ENCODE measurements at places on chromosomes 2 and 18.

DNA sequence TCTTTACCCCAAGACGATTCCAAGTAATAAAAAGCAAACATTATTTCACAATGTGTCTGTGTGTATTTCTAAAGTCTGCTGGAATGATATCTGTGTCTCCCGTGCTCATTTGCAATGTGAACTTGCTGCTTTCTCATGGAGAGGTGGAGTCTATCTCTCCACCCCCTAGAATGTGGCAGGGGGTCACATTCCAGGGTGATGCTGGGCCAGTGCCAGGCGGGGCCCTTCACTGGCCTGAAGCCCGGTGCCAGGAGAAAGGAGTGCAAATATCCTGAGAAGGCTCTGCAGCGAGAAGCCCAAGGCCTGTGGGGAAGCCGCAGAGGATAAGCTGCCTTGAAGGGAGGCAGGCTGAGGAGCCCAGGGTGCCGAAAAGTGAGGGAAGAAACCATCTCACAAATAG, 26.8 kb upstream of the LDLRAD4 start:
- DNase-seq: no peak

DNA sequence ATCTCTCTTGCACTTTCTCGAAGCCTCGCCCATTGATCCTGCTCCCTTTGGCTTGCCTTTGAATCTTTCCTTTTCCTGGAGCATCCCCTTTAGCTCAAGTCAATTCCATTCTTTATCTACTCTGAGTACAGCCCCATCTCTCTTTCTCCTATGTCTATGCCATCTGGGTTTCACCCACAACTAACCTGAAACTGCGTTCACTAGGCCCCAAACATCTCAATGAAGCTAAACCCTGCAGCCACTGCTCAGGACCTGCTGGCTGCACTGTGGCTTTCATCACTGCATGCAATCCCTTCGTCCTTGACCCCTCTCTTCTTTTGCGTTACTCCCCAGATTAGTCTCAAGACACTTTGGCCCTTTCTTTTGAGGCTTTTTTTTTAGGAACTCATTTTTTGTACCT, 81.6 kb upstream of the CYRIA start:
- DNase-seq: no peak

GRCh38 chr2:39731546-39731945, 47.5 kb downstream of the THUMPD2 start:
- no peak for DNase-seq

GRCh38 chr2:147500229-147500628, 344.6 kb upstream of the ACVR2A start:
- DNase-seq: no peak

DNA sequence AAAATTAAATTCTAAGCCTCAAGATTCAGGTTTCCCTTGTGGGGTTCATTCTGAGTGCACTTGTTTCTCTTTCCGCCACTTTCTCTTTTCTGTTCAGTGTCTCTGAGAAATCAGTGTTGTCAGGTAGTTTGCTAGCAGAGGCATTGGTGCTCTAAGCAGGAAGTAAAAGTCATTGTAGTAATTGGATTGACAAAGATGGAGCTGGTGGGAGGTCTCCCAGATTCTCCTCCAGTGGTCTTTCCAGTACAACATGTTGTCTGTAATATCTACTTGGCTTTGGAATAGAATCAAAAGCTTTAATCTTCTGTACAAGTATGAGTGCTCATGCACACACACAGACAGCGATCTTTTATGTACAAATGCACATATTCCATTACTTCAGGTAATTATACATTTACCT, 135.6 kb downstream of the KLHL14 start:
- no peak for DNase-seq

GRCh38 chr2:130823886-130824491, 12.7 kb upstream of the ARHGEF4 start:
- no peak for DNase-seq

- peak; percentile 20 for DNase-seq
These were observed 30.9 kb downstream of the LONRF2 start for GRCh38 chr2:100291152-100291970.

GRCh38 chr18:39825485-39826150, 2129.4 kb upstream of the PIK3C3 start:
- no peak for DNase-seq

- no peak for DNase-seq
These were observed 129.1 kb downstream of the ARHGAP15 start for GRCh38 chr2:143258126-143258892.

DNA sequence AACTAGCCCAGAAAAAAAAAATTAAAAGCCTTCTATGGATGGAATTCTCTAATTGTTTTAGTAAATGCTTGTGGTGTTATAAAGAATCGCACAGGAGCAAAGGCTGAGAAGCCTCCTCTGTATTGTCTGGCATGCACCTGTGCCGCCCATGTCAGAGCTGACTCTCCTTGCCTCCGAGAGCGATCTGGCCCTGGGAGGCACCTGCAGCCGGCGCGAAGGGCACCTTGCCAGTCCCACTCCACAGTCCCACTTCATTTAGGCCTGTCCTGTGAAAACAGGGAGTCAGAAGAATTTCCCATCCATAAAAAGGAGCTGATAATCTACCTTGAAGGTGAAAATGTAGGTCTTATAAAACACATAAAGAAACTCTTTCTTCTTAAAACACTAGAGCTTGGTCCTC, 170.9 kb upstream of the PXDN start:
- DNase-seq: no peak

GRCh38 chr2:28481905-28482304, 14.0 kb upstream of the PLB1 start:
- no peak for DNase-seq

DNA sequence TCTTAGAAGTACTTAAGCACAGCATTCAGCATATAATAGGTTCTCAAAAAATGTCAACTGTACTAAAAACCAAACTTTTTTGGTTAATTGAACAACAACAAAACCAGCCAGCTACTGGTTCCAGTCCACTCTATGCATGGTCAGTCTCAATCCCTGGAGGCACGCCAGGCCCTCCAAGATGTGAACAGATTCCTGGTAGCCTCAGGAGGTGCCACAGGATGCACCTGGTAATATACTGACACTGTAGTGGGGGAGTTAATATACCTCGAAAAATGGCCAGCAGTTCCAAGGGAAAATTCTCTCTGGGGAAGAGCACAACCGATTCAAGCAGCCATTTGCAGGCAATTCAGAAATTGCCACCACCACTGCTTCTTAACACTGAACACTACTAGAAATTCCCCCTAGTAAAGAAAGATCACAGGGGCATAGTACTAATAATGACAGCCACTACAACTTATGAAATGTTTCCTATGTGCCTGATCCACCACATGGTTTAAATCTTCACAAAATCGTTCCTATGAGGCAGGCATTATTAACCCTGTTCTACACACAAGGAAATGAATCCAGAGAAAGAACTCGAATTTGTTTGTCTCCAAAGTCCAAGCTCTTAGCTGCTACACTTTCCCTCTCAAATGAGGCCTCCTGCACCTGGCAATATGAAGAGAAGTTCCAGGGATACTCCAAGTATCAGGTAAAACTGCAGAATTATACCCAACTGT, 3.4 kb downstream of the MGAT4A start:
- no peak for DNase-seq

DNA sequence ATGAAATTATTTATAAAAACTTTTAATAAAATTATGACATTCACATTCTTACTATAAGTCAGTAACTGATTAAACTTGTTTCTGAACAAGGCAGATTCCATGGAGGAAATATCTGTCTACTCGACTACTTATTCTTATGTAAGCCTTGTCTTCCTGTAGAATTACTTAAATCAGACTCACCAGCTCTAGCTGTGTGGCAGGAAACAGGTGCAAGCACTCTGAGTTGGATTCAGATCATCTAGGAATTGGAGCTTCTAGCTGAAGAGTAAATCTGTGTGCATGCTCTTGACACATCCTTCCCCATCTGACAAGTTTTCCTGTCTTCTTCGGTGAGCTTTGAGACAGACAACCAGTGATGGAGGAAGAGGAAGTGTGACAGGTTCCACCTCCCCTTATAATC, 284.7 kb downstream of the TRIB2 start:
- DNase-seq: no peak

DNA sequence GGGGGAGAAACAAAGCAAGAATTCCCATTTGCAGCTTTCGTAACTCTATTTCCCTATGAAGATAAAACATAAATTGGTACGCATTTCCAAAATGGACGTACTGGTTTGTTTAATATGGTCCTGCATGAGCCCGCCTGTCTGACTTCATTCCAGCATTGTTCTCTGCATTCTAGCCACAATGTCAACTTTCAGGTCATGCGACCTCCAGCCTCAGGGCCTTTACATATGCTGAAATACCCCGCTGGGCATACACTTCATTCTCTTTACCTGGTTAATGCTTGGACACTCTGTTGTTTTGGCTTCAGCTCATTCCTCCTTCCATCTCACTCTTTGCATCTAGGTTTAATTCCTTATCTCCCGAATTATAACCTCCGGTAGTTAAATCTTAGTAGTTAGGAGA, 103.7 kb upstream of the DNMT3A start:
- no peak for DNase-seq

- DNase-seq: no peak
These were observed 907 bp downstream of the FHL2 start for GRCh38 chr2:105397953-105398335.

DNA sequence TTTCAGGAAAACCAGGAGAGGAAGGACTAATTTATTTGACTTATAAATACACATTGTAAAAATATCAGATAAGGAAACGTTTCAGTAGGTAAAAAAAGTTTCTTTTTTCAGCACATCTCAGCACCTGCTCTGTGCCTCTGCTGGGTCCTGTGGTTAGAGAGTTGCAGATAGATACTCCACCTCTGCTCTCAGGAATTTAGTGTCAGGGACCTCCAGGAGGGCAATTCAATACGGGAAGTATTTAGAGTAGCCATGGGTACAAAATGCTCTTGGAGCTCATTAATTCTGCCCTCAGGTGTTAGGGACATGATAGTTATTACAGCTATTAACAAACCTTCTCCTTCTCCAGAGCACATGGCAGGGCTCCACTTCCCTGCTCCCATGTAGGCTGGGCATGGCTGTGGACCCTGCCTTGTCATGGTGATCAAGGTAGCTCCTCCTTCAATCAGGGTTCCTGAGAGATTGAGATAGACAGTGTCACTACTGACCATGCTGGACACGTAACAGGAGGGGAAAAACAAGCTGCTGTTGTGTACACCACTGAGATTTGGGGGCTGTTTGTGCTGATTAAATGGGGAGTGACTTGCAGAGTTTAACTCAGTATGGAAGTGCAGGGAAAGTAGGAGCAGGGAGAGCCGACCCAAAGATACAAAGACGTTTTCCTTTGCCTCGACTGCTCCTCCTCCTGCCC, 185.6 kb upstream of the COPS8 start:
- no peak for DNase-seq

GRCh38 chr2:60675301-60675700, 80.8 kb upstream of the PAPOLG start:
- no peak for DNase-seq

GRCh38 chr18:53567929-53568574, 656.4 kb downstream of the MBD2 start:
- DNase-seq: no peak

DNA sequence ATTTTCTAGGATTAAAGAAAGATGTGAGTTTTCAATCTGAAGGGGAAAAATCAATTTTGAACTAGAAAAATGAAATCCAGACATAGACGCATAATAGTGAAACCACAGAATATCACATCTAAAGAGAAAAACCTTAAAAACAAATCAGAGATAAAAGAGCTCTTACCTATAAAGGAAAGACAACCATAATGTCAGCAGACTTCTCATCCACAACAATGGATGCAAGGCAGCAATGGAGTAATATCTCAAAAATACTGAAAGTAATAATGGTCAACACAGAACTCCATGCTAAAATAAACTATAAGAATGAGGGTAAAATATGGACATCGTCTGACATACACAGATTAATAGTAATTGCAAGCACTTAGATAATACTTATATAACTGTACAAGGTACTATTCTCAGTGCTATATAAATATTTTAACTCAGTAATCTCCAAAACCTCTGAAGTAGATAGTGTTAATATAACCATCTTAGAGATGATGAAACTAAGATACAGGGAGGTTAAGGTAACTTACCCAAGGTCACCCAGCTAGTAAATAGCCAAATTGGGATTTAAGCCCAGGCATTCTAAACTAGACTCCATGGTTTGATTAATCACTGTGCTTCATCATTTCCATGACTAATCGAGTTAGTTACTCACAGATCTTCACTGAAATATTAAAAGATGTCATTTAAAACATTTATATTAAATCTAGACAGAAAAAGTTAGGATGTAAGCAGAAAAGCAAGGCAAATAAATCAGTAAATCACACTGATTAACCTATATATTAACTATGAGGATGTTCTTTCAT, 89.4 kb upstream of the SPTBN1 start:
- no peak for DNase-seq

DNA sequence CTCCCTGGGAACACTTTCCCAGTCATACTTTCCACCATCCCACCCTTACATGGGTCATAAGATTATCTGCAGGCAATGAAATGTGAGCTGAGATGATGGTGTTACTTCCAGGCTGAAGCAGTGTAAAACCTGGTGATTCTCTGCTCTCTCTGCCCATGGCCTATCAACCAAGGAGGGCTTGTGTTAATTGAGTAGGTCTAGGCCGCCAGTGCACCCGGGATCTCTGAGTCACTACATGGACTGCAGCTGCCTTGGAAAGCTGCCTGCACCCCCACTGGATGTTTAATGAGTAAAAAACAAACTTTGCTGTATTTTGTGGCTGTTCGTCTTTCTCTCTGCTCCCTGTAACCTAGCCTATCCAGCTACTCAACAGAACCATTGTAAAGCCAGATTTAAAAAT, 451.7 kb upstream of the SMIM21 start:
- DNase-seq: no peak

- DNase-seq: no peak
These were observed 60.5 kb upstream of the ZNG1B start for GRCh38 chr2:113376913-113377445.

GRCh38 chr2:110978148-110978547, 142.6 kb upstream of the BCL2L11 start:
- no peak for DNase-seq

- DNase-seq: no peak
These were observed 116.9 kb upstream of the FHL2 start for GRCh38 chr2:105515581-105516415.

DNA sequence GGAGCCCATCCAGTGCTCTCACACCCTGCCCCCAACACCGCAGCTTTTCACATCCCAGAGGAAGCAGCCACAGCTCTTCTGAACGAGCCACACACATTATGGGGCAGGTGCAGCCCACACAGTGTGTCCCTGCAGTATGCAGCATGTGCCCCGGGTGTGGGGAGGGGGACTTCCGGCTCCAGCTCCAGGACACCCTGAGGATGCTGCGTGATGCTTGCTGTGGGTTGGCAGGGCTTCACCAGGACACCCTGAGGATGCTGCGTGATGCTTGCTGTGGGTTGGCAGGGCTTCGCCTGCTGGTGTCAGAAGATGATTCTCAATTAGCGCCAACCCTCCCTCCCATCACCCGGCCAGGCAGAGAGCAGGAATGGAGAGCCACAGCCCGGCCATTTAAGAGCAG, 193.9 kb downstream of the EIPR1 start:
- no peak for DNase-seq

- DNase-seq: no peak
These were observed 1136.6 kb upstream of the NXPH2 start for GRCh38 chr2:139916822-139917221.

- DNase-seq: no peak
These were observed 33.7 kb upstream of the WIPF1 start for GRCh38 chr2:174631009-174631981.

- no peak for DNase-seq
These were observed 293.7 kb downstream of the NDUFA10 start for GRCh38 chr2:239731422-239731821.

- no peak for DNase-seq
These were observed 2.1 kb downstream of the SERPINB8 start for GRCh38 chr18:63972002-63972376.
